ENCODE measurements at places on chromosomes 5 and 9.

- no peak for DNase-seq
These were observed 84.0 kb upstream of the NEURL1B start for GRCh38 chr5:172556971-172557461.

DNA sequence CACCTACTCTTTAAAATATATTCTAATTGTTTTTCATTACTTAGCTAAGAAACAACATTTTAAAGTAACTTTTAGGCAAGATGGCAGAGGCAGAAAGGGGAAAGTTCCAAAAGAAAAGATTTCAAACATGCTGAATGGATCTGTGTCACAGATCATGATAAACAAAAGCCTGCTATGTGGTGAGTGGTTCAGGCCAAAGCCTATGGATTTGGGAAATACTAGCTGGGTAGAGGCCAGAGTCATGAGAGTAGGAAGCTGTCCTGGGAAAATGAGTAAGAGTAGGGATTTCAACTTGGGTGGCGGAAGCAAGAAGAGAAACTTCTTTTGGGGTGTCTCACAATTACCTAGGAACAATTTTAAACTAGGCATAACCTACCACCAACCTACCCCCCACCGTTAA, 68.7 kb upstream of the GRHPR start:
- no peak for DNase-seq

GRCh38 chr5:128798871-128799270, 166.4 kb upstream of the SLC27A6 start:
- DNase-seq: no peak

DNA sequence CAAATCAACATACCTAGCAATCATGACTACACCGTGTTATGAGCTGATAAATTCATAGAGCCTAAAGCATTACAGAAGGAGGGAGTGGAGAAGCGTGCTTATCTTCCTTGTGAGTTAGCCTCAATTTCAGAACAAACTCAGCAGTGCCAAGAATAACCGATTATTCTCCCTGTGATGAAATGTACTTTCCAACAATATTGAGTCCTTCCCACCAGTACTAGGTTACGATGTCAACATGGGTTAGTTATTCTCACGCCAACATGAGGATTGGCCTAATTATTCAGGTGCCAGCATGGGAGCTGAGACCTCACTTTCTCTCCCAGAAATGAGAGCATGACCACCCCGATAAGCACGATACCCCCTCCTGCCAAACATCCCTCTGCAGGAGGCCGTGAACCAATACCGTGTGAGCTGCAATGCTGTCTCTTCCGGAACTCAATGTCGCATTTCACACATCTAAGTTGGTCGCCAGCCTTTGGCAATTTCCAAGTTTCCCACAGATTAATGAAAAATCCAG, 193.7 kb downstream of the ENC1 start:
- DNase-seq: no peak

DNA sequence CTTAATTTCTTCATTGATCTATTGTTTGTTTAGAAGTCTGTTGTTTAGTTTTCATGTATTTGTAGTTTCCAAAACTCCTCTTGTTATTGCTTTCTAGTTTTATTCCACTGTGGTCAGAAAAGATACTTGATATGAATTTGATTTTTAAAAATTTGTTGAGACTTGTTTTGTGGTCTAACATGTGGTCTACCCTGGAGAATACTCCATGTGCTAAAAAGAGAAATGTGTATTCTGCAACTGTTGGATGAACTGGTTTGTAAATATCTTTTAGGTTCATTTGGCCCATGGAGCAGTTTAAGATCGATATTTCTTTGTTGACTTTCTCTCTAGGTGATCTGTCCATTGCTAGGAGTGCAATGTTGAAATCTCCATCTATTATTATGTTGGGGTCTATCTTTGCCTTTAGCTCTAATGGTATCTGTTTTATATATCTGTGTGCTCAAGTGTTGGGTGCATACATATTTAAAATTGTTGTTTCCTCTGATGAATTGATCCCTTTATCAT, 150.6 kb upstream of the ATP10B start:
- no peak for DNase-seq

DNA sequence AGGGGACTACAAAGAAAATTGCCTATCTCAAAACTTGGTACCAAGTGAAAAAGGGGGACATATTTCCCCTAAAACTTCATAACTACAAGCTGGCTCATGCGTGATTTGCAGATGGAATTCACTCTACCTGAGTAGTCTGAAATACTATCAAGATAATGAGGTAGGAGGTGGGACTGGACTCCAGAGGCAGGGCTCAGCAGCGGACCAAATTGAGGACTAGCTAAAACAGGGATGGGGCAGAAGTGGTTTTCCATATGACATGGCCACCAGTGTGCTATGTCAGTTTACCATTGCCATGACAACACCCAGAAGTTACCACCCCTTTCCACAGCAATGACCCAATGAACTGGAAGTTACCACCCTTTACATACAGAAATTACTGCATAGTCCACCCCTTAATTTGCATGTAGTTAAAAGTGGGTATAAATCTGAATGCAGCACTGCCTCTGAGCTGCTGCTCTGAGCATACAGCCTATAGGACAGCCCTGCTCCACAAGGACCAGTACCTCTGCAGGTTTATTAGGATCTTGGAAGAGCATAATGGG, 30.4 kb upstream of the TESK1 start:
- no peak for DNase-seq

All from stimulated activated CD4-positive, alpha-beta T cell treated with anti-CD3 and anti-CD28 coated beads, TNF-alpha, amount 100 ng/mL, for 1 hour (primary cell).